Stimulated activated CD8-positive, alpha-beta memory T cell treated with anti-CD3 and anti-CD28 coated beads, Interleukin-4, amount 100 ng/mL, for 1 hour (primary cell): ENCODE measurements at places on chromosomes 4 and X.

DNA sequence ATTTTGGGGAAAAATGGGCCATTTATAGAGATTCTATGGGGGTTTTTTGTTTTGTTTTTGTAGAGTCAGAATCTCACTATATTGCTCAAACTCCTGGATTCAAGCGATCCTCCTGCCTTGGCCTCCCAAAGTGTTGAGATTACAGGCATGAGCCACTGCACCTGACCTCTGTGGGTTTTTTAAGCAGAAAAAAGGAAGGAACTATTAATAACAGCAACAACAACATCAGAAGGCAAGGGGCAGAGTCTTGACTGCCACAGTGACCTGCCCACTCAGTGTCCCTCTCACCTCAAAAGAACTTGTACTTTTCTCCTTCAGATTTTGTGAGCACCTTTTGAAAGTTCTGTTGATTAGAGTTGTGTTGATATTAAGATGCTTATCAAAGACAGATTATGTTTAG is 48.1 kb downstream of the FNIP2 start:
- no peak for DNase-seq

DNA sequence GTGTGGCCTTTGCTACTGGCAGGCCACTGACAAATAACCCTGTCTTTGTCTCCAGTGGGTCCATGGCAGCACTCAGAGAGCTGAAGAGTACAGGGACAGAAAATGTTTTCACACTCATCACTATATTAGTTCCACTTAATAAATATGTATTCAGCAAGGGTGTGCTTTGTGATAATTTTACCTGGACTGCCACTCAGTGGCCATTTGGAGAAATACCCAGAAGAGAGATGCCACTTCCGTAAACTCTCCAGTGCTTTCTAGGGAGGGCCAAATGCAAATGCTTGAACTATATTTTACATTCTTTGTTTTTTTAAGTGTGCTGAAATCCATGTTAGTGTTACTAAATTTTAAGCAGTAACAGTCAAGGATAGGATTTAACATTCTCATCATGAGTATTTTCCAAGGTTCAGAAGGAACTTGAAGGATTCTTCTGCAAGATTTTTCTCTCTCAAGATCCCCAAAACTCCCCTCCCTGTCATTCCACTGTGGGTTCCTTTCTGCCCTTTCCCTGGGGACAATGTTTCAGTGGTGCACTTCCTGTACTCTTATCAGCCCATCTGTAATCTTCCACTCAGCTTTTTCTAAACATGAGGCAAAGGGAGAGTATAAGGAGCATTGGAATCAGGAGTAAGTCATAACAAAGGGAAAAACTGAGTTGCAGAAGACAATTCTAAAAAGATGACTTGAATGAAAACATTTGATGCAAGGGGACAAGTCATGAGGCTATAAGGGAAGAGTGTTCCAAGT is 46.0 kb downstream of the TFDP3 start:
- no peak for DNase-seq

DNA sequence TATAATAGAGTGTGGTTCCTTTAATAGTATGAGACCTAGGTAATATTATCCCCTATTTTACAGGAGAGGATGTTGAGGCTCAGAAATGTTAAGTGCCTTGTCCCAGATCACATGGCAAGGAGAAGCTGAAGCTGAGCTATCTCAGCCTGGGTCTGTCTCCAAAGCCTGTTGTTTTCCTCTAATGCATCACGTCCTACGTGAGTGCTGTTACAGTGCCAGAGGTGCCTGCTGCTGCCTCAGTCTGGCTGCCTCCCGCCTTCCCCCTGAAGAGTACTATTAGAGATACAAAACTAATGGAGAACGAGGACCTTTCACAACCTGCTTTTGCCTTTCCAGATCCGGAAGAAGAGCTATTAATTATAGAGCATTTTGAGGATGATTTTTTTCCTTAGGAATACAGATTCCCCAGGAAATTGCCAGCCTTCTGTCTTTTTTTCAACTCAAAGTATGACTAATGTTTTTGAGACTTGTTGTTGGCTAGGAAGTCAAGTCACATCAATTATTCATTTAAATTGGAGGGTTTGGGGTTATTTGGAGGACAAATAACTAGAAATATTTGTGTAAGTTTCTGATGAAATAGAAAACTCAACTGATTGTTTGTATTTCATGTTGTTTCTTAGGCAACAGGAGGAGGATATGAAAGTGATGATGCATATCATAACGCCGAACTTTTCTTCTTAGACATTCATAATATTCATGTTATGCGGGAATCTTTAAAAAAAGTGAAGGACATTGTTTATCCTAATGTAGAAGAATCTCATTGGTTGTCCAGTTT is 43.9 kb upstream of the MTMR1 start:
- no peak for DNase-seq

DNA sequence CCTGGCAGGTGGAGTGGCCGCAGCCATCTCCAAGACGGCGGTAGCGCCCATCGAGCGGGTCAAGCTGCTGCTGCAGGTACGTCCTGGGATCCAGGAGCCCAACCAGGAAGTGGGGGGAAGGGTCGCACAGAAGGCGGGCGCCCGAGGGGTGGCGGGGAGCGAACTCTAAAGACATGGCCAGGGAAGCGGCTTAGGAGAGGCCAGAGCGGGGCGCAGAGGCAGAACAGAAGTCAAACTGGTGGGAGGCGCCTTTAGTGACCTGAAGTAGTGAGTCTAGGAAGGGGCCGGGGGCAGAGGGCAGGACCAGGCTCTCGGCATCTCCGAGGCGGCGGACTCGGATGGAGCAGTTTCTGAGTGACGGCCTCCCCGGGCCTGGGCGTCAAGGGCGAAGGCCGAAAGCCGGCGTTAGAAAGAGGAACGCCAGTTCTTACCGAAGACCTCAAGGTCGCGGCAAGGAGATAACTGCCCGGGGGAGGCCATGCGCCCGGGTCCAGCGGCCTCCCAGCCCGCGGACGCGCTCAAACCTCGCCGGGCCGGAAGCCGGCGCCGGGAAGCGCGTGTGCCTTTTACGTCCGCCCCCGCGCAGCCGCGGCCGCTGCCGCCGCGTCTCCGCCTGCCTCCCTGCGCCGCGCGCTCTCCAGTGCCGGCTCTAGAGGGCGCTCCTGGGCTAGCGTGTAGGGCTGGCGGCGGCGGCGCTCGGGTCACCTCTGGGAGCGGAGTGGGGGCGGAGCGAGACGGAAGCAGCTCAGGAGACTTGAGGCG is 488 bp downstream of the SLC25A5 start:
- peak; percentile 70 for DNase-seq

DNA sequence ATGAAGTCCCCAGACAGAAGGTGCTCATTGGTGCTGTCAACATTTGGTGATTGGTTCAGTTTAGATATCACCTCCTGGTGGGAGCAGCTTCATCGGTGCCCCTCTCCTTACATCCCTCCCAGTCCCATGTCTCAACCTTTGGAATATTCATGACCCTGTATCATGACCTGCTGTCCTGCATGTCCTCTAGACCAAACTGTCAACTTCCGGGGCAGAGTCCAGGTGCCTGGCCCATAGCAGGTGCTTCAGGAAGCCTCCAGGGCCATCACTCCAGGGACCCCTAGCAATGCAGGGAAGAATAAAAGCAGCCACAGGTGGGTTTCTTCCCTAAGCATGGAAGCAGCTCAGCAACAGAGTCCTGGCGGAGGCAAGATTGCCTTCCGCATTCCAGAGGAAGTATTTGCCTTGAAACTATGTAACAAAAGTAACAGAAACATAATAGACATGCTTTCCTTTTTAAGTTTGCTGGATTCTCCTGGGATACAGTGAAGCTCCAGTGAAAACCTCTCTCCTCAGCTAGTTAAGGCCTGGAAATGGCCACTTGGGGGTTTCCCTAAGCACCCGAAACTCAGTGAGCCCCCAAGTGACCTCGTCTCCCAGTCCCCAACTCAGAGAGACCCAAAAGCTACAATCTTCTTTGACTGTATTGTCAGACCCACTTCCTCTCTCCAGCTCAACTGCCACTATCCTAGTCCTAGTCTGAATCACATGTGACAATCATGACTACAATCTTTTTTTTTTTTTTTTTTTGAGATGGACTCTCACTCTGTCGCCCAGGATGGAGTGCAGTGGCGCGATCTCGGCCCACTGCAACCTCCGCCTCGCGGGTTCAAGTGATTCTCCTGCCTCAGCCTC is 1.3 kb upstream of the ATP6AP1 start:
- no peak for DNase-seq

DNA sequence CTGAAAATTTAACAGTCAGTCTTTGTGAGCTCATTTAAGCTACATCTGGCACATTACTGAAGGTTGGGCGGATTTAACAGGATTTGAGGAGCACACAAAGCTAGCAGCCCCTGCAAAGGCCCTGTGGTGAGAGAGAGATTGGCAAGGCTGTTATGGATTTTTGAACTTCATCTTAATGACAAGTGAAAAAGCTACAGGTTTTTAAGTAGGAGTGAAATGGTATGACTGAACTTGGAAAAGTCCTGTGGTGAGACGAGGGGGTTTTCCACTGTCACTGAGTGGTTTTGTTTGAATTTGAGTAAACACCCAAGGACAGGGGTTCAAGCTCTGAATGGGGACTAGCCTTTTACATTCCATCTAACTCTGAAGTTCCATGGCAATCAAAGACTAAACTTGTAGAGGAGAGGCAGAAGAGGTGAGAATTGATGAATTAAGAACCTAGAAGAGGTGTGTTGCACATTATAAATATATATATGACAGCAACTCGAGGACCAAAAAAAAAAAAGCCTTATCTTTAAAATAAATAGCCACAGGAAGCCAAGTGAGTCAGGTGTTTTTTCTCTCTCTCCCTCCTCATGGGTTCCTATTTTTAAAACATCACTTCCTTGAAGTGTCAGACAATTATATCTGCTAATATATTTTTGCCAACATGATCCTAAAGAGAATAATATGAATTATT is 47.8 kb upstream of the CLNK start:
- DNase-seq: no peak

DNA sequence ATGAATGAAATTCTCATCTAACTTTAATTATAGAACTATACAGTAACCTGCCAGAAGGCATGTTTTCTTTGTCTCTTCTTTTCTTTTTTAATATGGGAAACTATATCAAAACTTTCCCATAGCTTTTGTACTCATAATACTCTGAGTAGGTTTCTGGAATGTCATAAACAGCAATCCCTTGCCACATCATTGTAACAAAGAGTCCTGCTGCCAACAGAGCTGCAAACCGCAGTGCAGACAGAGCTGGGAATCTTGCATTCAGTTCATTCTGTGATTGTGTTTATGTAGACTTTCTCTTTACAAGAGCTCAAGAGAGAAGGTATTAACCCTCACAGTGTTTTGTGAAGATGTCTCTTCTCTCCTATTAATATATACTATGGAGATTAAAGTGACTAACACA is 304.4 kb upstream of the SLIT2 start:
- DNase-seq: no peak

DNA sequence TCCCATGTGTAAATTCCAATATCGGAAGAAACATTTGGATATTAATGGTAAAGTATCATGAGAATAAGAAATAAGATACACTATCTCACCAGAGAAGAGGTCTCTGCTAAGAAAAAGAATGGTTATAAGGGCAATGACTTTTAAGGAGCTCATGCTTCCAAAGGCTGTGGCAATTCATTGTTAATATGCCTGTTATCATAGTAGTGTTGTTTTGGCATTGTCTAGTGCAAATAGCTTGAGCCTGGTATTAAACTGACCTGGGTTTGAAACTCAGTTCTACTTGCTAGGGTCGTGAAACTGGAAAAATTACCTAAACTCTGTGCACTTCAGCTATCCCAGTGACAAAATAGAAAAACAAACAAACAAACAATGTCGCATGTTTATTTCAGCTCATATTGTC is 8.8 kb downstream of the HPGDS start:
- no peak for DNase-seq

DNA sequence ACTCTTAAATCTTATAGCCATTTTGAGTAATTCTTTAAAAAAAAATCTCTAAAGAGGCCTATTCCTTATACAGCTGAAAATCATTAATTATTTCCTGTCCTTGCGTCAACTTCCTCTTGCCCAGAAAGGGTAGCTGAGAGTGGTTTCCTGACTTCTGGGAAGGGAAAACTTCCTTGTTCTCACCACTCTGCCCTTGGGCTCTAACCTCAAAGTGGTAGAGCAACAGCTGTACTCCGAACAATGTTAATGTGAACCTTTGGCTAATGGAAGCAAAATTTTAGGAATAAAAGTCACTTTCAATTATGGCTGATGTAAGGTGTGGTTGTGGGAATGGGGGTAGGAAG is 15.3 kb downstream of the KLHL2 start:
- DNase-seq: no peak

- DNase-seq: no peak
These were observed 166.0 kb downstream of the STAG2 start for GRCh38 chrX:124127496-124127895.

DNA sequence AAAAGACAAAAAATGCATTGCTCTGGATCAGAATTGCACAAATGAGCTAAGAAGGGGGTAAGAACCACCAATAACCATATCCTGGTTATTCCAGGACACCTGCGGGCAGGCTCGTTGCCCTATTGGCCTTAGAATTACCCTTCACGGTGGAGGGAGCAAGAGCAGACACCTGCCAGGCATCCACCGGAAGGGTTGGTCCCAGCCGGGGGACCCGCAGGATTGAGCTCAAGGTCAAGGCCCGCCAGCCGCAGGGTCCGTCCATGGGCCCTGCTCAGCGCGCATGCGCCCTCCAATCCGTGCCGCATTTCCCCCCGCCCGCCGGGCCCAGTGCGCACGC is 575 bp downstream of the SLC25A6 start:
- peak; percentile 80 for DNase-seq

DNA sequence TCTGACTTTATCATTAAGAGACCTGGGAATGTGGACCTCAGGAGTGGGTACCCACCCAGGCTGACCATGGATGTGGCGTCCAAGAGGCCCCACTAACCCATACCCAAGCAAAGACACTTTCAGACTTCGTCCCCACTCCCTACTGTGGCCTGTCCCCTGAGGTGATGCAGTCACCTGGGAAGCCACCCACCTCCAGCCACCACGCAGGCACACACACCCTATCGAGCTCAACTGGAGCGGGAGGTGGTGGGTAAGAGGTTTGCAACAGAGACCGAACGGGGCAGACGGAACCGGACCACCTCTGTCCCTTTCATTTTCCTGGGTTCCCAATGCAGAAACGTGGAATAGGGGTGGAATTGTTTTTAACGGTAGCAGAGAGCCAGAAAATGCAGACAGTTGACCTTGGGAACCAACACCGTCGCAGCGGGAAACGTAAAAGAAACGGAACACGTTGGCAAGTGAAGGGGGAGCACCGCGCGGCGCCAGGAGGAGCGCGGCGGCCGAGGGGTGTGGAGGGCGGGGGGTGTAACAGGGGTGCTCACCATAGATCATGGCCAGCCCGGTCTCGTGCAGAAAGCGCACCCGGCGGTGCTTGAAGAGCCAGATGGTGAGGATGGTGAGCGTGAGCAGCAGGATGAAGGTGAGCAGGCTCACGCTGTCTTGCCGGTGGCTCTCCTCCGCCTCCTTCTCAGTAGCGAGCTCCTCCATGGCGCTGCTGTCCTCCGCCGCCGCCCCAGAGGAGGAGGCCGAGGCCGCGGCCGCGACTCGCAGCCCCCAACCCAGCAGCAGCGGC is 559 bp downstream of the SLC9A7 start:
- DNase-seq: no peak
